ENCODE measurements at places on chromosomes 6 and 20.
A peak's percentile ranks its signal among the peaks of the same experiment; 100 is the strongest.

GRCh38 chr20:64142590-64142989 lies 21.7 kb upstream of the MYT1 start:
- DNase-seq, result no peak

DNA sequence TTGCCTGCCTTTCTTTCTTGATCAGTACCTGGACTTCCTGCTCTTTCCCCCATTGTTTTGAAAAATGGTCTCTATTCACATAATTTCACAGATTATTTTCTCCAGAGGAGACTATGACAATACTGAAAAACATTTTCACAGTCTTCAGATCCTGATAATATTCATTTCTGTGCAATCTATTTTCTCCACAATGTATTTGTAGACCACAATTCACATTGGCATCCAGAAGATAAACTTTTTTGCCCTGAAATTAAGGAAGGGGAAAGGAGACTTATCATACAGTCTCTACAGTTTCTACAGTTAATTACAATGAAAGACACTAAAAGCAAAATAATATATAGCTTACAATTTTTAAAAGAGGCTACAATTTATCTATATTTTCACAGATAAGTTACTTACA lies 18.4 kb downstream of the LCA5 start:
- DNase-seq, result no peak

- DNase-seq, result no peak
Observed at GRCh38 chr6:4030669-4031068, 48.3 kb downstream of the FAM217A start.

GRCh38 chr20:39800111-39800510 lies 838.0 kb downstream of the DHX35 start:
- no peak for DNase-seq

DNA sequence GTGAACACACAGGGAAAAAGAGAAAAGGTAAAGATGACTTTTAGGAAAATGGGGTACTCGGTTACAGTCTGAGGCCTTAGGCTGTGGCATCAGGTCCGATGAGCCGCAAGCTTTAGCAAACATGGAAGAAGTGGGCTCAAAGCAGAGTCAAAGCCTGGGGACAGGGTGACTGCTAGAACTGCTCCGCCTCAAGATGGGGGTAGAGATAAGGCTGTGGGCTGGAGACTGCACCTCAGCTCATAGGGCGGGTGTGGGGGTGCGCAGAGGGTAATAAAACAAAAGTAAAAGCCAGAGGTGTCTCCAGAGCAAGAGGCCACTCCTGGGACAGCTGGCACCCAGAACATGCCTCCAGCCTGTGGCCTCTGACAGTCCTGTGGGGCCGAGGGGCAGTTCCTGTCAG lies 21.3 kb upstream of the SYNDIG1 start:
- no peak for DNase-seq

GRCh38 chr6:116881236-116881635 lies 4.2 kb downstream of the RFX6 start:
- no peak for DNase-seq

GRCh38 chr20:31430568-31431115 lies 9.8 kb upstream of the DEFB123 start:
- DNase-seq, result no peak

GRCh38 chr20:12113468-12114371 lies 196.0 kb downstream of the BTBD3 start:
- no peak for DNase-seq

DNA sequence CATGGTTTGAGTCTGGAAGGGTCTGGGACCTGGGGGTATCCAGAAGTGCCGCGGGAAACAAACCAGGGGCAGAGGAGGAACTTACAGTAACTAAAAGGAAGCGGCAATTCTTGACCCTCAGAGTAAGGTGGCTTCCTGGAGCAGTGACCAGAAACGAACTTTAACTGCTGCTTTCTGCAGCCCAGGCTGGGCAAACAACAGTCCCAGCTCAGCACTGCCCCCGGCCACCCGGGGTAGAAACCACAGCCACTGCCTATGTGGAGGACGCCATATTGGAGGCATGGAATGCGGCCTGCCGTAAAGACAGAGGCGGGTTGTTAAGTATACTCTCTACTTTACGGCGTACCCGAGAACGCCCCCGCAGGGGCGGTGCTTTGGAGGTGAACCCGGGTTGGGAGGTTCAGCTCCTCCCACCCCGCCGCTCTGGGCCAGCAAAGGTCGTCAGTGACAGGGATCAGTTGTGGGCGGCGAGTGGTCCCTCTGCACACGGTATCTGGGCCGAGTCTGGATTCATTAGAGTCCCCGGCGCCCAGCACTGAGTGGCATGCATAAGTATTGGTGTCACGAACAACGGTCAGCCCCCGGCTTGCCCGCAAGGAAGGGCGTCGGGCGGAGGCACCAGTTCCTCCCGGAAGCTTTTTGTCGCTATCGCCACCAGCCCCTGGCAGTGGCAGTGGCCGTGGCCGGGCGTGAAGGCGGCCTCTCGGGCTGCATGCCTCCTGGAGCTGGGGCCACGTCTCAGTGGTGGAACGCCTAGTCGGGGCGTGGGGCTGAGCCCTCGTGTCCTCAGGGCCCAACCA lies at the start of gene PDSS2:
PDSS2 (minus strand) TSS at position 282 of the 800 bp plus-strand sequence; CDS start at position 3, 279 bp downstream.
- DNase-seq, result peak; percentile 99

DNA sequence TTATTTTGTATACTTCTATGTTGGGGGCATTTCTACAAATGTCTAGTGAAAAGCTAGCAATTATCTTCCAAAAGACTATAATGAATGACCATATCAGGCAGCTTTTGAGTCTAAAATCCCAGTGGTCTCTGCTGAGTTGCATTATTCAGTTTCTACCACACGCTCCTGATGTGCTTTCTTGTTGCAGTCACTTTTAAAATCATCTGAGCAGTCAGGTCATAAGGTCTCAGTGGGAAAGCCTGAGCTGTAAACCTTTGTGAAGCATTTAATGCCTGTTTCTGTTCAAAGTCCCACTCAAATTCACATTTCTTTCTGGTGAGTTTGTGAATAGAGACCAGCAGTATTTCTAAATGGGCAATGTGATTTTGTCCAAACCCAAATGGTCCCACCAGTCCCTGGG lies 1681.5 kb downstream of the HACE1 start:
- DNase-seq, result no peak

- DNase-seq, result no peak
Observed at GRCh38 chr20:52724541-52724940, 247.6 kb upstream of the TSHZ2 start.

DNA sequence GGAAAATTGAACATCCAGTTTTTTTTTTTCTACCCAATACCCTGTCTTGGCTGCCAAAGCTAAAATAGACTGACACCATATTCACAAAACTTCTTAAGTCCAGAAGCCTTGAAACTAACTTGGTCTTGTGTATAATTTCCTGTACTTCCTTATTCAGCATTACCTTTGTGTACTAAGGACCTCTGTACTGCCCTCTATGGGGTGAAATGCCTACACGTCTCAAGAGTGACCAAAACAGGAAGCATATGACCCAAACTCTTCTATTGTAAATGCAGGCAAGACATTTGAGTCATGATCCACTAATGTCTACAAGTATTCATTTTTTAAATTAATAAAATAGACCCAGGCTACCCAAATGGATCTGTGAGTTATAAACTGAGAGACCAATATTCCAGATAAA lies 50.4 kb downstream of the HMGCLL1 start:
- no peak for DNase-seq

- DNase-seq, result no peak
Observed at GRCh38 chr6:36590237-36590636, 3.9 kb upstream of the SRSF3 start.

DNA sequence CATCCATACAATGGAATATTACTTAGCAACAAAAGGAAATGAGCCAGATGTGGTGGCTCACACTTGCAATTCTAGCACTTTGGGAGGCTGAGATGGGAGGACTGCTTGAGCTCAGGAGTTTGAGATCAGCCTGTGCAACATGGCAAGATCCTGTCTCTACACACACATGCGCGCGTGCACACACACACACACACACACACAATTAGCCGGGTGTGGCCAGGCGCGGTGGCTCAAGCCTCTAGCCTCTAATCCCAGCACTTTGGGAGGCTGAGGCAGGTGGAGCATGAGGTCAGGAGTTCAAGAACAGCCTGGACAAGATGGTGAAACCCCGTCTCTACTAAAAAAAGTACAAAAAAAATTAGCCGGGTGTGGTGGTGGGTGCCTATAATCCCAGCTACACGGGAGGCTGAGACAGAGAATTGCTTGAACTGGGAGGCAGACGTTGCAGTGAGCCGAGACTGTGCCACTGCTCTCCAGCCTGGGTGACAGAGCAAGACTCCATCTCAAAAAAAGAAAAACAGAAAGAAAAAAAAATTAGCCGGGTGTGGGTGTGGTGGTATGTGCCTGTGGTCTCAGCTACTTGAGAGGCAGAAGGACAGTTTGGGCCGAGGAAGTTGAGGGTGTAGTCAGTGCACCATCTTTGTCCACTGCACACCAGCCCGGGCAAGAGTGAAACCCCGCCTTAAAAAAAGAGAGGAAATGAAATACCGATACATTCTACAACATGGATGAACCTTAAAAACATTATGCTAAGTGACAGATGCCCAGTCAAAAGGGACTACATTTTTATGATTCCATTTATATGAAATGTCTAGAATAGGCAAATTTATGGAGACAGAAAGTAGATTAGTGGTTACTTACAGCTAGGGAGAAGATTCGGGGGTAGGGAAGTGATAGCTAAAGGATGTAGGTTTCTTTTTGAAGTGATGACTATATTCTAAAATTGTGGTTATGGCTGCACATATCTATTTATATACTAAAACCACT lies 52.5 kb downstream of the RBL1 start:
- DNase-seq, result peak; percentile 44

DNA sequence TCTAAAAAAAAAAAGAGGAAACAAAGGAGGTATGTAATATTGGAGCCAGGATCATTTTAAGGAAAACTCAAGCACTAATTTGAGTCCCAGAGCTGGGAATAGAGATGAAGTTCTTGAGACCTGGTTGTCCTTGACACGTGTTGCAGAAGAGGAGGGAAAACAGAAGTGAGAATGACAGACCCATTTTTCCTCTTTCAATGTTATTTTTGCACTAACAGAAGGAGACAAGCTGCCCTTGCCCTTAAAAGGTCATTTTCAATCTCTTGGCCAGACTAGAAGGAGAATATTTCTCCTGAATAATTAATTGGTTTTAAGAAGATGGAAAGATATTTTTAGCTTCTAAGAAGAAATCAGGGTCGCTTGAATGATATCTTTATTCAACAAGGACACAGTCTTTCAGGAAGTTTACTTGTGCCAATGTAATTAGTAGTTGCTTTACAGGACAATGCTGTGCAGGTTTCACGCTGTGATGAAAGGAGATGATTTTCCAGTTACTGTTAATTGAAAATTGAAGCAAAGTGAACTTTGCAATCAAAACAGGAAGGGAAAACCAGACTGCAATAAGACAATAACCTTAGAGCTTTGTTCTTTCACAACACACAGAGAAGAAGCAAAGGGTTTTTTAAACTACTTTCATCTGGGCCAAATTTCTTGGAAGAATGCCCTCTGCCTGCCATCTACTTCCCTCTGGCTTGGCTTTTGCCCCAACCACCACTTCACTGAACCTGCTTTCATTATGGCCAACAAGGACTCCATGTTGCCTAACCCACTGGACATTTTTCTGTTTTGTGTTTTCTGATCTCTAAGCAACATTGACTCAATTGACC lies 107.8 kb upstream of the SHLD1 start:
- no peak for DNase-seq

- no peak for DNase-seq
Observed at GRCh38 chr6:33604941-33605854, 15.9 kb upstream of the ITPR3 start.

- DNase-seq, result no peak
Observed at GRCh38 chr6:72132427-72132826, 246.1 kb downstream of the RIMS1 start.

DNA sequence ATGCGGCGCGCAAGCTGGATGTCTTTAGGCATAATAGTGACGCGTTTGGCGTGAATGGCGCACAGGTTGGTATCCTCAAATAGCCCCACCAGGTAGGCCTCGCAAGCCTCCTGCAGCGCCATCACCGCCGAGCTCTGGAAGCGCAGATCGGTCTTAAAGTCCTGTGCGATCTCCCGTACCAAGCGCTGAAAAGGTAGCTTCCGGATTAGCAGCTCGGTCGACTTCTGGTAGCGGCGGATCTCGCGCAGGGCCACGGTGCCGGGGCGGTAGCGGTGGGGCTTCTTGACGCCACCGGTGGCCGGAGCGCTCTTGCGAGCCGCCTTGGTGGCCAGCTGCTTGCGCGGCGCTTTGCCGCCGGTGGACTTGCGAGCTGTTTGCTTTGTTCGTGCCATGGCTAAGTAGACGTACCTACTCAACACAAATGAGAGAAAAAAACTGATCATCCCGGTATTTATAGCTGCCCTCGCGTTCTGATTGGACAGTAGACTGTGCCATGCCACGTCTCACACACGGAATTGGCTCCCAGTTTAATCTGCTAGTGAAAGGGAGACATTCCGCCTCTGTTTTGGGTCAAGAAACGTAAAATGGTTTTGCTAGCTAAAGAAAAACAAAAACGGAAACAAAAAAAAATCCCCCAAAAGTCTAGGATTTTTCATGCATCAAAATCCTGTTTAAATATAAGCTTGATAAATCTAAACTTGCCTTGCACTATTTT lies 40.1 kb downstream of the OR2B2 start:
- peak; percentile 86 for DNase-seq

DNA sequence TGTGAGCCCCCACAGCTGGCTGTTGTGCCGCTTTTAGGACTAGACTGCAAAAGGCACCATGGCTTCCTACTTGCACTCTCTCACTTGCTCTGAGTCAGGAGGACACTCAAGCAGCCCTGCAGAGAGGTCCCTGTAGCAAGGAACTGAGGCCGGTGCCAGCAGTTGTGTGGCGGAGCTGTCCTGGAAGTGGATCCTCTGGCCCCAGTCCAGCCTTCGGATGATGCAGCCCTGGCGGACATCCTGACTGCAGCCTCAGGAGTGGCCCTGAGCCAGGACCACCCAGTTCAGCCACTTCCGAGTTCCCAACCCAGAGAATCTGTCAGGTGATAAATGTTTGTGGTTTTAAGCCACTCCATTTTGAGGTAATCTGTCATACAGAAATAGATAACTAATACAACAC lies 17.5 kb downstream of the CTCFL start:
- no peak for DNase-seq

GRCh38 chr6:149913085-149913484 lies 9.8 kb downstream of the RAET1G start:
- DNase-seq, result no peak

DNA sequence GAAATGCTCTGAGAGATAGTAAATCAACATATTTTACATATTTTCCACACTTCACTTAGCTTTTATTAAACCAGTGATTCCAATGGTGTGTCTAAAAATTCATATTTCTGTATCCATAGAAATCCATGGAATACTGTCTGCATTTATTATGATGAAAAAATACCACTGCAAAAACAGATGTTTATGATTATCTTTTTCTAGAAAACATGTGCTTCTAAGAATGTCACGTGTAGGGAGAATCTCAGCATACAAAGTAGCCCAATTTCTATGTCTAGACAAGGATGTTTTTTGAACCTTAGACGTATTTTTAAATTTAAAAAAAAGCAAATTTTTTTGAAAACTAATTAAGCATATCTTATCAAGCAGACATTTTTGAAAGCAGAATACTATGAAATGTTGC lies 622.4 kb downstream of the TENT5A start:
- no peak for DNase-seq
